Stimulated activated CD4-positive, alpha-beta T cell treated with anti-CD3 and anti-CD28 coated beads, TNF-alpha, amount 100 ng/mL, for 48 hours (primary cell): ENCODE measurements at places on chromosomes 2 and 18.

DNA sequence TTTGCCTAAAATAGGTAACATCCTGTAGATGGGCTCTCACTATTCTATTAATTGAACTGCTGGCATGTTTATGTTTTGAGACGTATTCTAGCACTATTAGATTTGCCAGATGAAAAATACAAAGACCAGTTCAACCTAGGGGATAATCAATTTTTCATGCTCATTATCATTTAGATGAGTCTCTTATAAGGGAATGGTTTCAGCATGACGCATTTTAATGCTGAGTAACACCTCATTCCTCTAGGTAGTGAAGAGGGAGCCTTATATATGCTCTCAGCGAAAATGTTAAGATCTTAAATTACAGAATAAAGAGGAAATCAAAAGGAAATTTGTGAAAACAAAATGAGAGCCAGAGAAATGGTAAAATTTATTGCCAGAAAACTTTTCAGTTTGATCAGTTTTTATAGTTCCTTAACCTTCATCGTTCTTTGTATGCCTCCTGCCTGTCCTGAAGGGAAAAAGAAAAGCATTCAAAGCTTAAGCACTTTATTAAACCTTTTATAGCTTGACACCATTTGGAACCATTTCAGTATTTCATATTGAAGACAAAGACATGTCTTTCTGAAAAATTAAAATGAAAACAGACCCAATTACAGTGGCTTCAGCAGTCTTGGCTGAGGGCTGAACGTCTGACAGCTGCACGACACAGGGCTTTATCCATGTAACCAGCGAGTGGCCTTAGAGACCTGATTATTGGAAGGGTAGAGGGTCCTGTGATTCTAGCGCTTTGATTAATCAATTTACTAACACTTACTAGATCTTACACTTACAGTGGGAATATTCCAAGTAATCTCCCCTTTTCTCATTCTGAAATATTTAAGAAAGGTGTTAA, 112.8 kb downstream of the ADCYAP1 start:
- no peak for DNase-seq

DNA sequence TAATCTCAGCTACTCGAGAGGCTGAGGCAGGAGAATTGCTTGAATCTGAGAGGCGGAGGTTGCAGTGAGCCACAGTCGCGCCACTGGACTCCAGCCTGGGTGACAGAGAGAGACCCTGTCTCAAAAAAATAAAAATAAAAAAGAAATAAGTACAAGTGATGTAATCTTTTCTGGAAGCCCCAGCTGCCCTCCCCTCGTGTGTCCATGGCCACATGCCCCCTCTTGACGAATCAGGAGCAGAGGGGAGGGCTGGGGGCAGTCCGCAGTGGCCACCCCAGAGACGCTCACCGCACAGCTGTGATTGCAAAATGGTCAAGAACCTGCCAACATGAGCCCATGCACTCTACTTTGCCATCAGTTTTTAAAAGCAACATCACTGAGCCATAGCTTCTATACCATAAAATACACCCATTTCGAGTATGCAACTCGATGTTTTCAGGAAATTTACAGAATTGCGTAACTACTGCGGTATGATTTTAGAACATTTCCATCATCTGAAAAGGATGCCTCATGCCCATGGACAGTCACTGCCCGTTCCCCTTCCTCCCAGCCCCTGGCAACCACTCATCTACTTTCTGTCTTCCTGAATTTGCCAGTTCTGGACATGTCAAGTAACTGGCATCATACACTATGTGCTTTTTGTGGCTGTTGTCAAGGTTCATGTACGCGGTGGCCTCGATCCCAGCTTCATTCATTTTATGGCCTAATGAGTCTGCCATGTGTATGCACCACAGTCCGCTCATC, 88.1 kb downstream of the NDUFA10 start:
- DNase-seq: no peak

DNA sequence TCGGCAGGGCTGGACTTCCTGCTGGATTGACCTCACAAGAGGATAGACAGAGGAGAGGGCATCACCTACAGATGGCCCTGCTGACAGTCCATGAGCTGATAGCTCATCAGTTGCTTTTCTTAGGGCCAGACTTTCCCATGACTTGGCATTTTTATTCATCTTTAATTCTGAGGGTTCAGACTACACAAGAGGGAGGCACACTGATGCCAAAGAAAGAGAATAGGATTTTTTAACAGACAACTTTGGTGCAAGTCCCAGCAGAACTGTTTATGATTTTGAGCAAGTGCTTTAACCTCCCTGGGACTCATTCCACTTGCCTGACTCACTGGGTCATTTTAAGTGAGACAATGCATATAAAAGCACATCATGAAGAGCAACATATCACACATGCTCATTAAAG, 299.2 kb downstream of the INSIG2 start:
- no peak for DNase-seq

- DNase-seq: no peak
Measured at GRCh38 chr2:180133736-180134135, 126.6 kb upstream of the CWC22 start.

GRCh38 chr2:192184349-192184748, 10.4 kb downstream of the TMEFF2 start:
- DNase-seq: no peak
